ENCODE measurements at places on chromosomes 2 and 18. TPM values are rescaled to one million over a fixed set of nuclear protein-coding genes. Genes with fewer than 3 reads are reported as not detected.

Gene C2orf78
- total RNA-seq, result not detected

Gene ICOS
- total RNA-seq, result 45.4 TPM

Gene UPP2
- not detected for total RNA-seq

Gene UGT1A10
- not detected for total RNA-seq

Gene REG3G
- not detected for total RNA-seq

Gene STARD6
- total RNA-seq, result not detected

Gene NPAS2
- total RNA-seq, result 10.2 TPM

Gene GALR1
- not detected for total RNA-seq

Gene ESPNL
- 0.05 TPM for total RNA-seq

Gene LINC00305
- total RNA-seq, result not detected

Gene LRP1B
- total RNA-seq, result not detected

Gene IL1R2
- not detected for total RNA-seq

Gene DSG4
- total RNA-seq, result not detected

Gene GRHL1
- 0.36 TPM for total RNA-seq

Gene PRKAG3
- total RNA-seq, result not detected

Gene CXCR1
- 0.28 TPM for total RNA-seq

Gene SLC9A4
- 0.13 TPM for total RNA-seq

Gene LOXL3
- total RNA-seq, result 0.07 TPM

Gene ADAM23
- 0.26 TPM for total RNA-seq

Gene EFR3B
- total RNA-seq, result not detected

Gene TACR1
- not detected for total RNA-seq

Gene EPB41L3
- 6.9 TPM for total RNA-seq

Gene ABCG5
- total RNA-seq, result not detected

Gene GALNT1
- 40.9 TPM for total RNA-seq

Gene ERICH2
- not detected for total RNA-seq

Gene GAL3ST2
- total RNA-seq, result not detected

Gene TFPI
- not detected for total RNA-seq

Gene LAMA1
- total RNA-seq, result not detected

Gene CD226
- total RNA-seq, result 65.4 TPM

Gene IL36B
- total RNA-seq, result not detected

Gene KCNG3
- 0.13 TPM for total RNA-seq

Gene SULT1C4
- not detected for total RNA-seq

Gene CPO
- not detected for total RNA-seq

Gene CCDC138
- 7.6 TPM for total RNA-seq

Data from activated naive CD4-positive, alpha-beta T cell treated with anti-CD3 and anti-CD28 coated beads, Interleukin-2, amount 10 ng/mL, durations not matched to agents 5 hours and 36 hours (primary cell).